RPMI8226 (cell line): ENCODE measurements at places on chromosomes 5 and 9.

DNA sequence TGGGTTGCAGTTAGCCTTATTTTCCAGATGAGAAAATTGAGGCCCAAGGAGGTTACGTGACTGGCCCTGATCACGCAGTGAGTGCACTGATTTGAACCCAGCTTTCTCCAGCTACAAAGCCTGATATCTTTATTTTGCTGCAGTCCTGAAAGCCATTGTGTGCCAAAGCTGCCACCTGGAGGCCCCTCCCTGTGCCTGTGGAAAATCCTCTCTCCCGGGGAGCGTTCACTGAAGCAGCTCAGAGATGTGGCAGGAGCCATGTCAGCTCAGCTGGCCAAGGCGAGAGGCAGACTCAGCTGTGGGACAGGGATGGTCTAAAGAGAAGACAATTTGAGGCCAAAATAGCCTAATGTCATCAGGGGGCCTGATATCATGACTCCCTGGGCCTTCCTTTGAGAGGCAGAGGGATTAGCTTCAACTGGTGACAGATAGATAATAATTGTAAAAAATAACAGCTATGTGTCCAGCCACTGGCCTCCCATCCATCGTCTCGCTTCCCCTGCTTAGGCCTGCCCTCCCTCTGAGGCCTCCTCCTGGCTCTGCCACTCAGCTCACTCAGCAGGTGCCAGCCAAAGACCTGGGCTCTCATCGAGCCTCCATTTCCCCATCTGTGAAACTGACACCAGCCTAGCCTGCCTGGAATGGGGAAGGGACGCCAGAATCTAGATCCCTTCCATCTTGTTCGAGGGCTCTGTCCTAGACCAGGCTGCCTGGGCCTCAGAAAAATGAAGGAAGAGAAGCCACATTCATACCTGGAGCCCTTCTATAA lies 74.3 kb upstream of the GGTA1 start:
- DNase-seq, result no peak

DNA sequence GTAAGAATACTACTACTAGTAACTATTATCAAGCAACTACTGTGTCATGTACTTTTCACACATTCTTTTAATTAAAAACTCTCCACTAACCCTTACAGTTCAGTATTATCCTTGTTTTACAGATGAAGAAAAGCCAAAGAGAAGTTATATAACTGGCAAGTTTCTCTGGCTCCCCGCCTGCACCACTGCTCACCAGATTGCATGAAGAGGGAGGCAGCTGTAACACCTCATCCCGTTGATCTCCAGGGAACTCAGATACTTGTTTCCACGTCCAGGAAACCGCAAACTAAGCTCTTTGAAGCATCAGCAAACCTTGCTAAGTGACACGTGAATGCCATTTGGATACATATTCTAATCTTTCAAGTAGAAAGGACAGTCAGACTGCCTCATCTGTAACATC lies 70.3 kb downstream of the RIGI start:
- DNase-seq, result no peak

DNA sequence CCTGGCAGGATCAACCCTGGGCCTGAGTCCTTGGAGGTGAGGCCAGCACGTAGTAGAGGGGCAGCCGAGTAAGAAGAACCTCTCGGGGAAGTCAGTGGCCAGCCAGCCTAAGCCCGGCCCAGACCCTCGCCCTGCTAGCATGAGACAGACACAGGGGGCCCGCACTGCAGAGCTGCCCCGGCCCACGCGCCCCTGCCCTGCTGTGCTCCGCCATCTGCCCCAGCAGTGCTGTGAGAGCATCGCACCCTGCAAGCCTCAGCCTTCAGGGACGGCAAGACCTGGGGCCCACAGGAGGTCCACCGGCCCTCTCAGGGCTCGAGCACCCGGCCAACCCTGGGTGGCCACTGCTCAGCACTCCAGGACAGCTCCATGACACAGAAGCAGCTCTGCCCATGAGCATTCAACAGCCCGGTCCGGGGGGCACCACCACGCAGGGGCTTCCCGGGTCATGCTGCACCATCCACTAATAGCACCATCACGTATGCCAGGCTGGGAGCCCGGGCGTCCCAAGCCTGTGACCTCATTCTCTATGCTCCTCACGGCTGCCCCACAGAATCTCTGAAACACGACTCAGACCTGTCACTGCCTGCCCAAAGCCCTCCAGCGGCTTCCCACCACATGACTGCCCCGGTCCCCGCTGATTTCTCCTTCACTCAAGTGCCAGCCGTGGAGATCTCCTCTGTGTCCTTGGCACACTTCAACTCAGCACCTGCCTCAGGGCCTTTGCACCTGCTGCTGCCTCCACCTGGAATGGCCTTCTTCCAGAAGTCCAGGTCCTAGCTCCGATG lies 38.1 kb downstream of the ADAMTS2 start:
- no peak for DNase-seq

DNA sequence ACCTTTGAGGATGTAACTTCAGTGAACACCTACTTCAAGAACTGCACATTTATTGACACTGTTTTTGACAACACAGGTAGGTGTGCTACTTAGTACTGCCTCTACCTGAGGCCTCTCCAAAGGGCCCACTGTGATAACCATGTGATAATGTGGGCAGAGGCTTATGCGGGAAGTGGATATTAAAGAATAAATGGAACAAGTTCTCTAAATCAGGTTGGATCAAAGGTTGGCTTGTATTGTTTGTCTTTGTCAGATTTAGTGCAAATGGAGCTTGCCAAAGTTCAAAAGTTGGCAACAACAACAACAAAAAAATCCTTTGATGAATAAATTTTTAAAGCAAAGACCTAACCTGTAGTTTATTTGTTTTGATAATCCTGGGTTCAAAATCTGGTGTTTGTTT lies 104.2 kb upstream of the IQGAP2 start:
- DNase-seq, result no peak

- no peak for DNase-seq
These were observed 23.8 kb downstream of the SHC3 start for GRCh38 chr9:89154651-89155336.

GRCh38 chr9:137836151-137836830 lies 41.3 kb upstream of the CACNA1B start:
- DNase-seq, result no peak

GRCh38 chr5:138711087-138711486 lies 42.1 kb upstream of the CTNNA1 start:
- peak; percentile 27 for DNase-seq

DNA sequence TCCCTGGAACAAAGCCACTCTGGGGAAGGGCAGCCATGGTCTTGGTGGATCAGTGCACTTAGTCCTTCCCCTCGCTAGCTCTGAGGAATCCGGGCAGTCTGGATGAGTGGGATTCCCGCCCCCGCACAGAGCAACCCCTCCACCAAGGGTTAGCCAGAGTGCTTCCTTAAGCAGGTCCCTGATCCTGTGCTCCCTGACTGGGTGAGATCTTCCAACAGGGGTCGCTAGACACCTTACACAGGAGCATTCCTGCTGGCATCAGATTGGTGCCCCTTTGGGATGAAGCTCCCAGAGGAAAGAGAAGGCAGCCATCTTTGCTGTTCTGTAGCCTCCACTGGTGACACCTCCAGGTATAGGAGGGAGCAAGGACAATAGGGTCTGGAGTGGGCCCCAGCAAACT lies 228.8 kb downstream of the AP3B1 start:
- no peak for DNase-seq

- DNase-seq, result no peak
These were observed 336.7 kb upstream of the KIF2A start for GRCh38 chr5:61969347-61969746.

DNA sequence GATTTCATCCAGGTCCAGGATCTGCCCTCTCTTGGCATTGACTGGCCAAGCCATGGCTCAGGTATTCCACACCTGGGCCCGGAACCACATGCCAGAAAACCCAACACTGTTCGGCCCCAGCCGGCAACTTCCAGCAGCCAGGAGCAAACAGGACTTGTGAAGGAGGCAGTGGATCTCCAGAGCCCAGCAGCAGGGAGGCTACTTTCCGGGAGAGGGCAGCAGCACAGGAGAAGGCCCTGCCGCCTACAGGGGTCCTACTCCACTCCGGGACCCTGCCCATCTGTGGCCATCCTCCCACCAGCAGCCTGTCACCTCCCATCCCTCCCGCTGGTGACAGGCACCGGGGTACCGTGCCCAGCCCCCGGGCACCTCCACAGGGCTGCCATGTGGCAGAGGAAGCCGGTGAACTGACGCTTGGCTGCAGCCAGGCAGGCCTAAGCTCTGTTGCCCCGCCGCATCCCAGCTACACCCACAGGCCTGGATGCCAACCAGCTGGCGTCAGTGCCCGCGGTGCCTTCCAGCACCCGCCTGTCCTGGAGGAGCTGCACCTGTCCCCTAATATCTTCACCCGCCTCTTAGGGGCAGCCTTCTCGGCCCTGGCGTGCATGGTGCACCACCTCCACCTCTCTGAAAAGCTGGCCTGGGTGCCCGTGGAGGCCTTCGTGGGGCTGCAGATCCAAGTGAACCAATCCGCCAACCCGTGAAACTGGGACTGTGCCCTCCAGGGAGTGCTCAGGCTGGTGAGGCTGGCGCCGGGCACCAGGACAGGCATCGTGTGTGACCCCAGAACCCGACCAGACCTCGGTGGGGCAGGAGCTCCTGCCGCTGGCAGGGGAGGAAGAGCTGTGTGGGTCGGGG lies 18.9 kb upstream of the SLC30A5 start:
- DNase-seq, result peak; percentile 21

DNA sequence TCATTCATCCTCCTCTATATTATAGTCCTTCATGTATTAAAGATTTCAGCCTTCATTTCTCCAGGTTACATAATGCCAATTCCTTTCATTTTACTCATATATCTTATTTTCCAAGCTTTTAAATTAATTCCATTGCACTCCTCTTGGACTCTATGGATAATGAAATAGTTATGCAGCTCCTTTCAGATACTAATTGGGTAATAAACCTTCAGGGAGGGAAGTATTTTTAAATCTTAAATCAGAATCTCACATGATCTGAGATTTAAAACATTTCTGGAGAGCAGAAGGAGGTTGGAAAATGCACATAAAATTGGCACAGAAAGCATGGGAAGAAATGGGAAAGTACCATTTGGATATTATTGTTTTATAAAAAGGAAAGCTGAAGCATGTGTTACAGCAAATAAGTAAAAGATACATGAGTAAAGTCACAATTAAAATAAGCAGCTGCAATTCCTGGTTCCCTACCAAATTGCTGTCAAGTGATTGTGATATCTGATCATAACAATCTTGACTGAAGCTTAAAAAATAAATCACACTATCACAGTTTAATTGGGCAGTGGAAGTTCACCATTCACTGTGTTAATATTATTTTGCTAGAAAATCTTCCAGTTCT lies 257.9 kb upstream of the NREP start:
- no peak for DNase-seq

GRCh38 chr5:26666371-26666770 lies 372.0 kb downstream of the CDH9 start:
- no peak for DNase-seq

GRCh38 chr9:20553558-20554149 lies 68.6 kb downstream of the MLLT3 start:
- no peak for DNase-seq

DNA sequence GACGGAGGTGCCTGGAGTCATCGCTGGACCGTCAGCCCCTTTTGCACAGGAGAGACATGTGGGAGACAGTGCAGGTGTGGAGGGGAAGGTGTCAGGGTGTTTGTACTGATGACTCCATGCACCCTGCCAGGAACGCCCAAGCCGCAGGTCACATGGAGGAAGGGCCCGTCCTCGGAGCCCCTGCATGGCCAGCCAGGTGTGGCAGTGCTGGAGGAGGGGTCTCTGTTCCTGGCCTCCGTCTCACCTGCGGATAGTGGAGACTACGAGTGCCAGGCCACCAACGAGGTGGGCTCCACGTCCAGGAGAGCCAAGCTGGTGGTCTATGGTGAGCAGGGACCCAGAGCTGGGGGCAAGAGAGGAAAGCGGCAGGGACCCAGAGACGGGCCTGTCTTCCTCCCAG lies 81.5 kb downstream of the HMCN2 start:
- no peak for DNase-seq

GRCh38 chr5:130549884-130550561 lies 615.0 kb downstream of the HINT1 start:
- DNase-seq, result no peak

DNA sequence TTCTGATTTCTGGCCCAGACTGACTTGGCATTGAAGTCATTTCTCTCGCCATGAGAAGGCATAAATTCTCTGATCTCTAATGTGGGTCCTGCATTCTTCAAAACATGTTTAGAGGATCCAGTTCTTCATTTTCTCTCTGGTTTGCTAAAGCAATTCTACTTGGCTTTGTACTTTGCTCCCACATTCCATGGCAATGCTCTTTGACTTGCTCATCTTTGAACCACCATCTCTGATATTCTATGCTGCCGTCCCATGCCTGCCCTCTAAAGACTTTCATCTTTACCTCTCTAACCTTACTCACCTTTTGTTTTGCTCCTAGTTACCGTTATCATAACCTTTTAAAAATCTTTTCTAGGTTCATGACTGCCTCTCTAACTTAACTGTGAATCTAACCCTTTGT lies 366.9 kb downstream of the KIF4B start:
- DNase-seq, result no peak

GRCh38 chr9:119768266-119768665 lies 399.0 kb upstream of the BRINP1 start:
- no peak for DNase-seq

- DNase-seq, result no peak
These were observed 170.9 kb upstream of the WWC1 start for GRCh38 chr5:168120401-168121137.

GRCh38 chr5:135191084-135191826 lies 157.2 kb upstream of the PITX1 start:
- peak; percentile 79 for DNase-seq

- no peak for DNase-seq
These were observed 126.4 kb downstream of the KCNIP1 start for GRCh38 chr5:170630226-170630625.

DNA sequence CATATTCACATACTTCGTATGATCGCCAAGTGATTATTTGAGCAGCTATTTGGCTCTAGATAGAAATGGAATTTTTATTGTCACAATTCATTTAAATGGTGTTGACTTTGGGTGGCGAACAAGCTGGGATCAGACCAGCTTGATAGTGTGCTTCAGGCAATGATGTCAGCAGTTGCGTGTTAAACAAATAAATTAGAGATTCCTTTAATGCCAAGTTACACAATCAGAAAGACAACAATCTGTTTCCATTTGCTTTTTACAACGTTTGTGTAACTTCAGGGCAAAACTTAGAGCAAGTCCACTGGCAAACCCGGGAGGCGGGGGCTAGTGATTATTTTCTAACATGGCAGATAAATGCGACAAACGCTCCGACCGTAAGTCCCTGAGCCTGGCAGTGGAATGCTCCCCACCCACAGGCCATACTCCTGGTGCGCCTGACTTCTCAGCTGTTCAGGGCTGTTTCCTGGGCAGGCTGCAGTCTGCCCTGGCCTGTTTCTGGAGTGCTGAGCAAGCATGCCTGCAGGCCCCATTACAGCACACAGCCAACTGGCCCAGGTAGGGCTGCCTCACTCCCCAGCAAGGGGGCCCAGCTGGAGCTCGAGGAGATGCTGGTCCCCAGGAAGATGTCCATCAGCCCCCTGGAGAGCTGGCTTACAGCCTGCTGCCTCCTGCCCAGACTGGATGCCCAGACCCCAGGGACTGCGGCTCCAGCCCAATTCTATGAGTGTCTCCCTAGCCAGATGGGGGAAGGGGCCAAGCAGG lies 88.7 kb downstream of the BASP1 start:
- DNase-seq, result no peak

- peak; percentile 58 for DNase-seq
These were observed 3.9 kb downstream of the EXOC3 start for GRCh38 chr5:446883-447263.

- peak; percentile 59 for DNase-seq
These were observed 9.8 kb upstream of the CCDC69 start for GRCh38 chr5:151233616-151234085.

- no peak for DNase-seq
These were observed 1819.8 kb downstream of the MAT2B start for GRCh38 chr5:165325221-165325620.
